SK-N-SH (cell line): ENCODE measurements at places on chromosomes 1 and 21.
A peak's percentile ranks its signal among the peaks of the same experiment; 100 is the strongest.

- no peak for DNase-seq
Measured at GRCh38 chr1:18174037-18174436, 66.4 kb downstream of the IGSF21 start.

DNA sequence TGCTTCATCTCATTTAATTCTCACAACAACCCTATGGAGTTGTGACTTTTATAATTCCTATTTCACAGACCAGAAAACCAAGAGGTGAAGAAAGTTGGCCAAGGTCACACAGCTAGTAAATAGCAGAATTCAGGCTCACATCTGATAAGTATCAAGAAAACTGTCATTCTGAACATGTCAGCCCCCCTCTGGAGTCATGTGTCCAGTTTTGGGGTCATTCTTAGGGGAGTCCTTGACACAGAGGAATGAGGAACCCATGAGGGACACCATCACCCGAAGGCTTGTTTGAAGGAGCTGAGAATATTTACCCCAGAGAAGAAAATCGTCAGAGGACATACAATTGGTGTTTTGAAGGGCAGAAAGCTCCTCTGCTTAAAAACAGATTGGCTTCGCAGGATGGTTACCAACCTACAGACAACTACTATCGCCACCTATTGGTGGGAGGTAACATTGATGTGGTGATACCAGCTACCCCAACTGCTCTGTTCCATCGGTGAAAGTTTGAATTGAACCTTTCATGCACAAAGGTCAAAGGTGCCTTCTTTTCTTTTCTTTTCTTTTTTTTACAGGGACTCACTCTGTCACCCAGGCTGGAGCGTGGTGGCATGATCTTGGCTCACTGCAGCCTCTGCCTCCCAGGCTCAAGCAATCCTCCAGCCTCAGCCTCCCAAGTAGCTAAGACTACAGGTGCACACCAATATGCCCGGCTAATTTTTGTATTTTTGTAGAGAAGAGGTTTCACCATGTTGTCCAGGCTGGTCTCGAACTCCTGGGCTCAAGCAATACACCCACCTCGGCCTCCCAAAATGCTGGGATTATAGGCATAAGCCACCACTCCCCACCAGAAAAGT, 31.3 kb downstream of the NCMAP start:
- peak; percentile 73 for DNase-seq

DNA sequence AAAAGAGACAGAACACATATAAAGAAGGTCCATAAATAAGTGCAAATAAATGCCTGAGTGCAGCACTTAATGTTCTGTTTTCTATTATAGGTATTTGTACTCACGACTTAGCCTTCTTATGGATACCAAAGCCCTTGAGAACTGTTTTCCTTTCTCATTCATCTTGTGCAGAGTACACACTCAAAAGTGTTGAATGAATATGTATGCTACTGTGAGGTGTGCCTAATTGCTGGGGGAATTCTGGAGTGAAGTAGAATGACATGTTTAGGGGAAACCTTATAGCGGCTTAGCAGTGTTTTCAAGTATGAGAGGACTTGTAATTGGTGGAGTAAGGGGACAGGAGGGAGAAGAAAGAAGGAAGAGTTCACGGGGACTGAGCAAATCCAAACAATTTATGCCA, 157.6 kb downstream of the CACNA1E start:
- DNase-seq: no peak

DNA sequence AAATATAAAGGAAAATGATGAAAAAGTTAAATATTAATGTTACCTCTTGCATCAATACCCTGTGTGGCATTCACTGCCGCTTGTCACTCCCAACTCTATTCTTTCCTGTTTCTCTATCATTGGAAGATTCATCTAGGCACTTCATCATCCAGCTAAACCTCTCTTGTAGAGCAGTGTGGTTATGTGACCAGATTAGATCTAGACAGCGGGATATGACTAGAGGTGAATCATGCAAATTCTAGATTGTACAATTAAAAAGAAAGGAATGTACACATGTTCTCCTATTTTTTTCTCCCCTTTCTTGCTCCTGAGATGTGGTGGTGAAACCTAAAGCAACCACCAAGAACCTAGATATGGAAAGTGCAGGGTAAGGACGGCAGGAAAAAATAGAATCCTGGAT, 174.1 kb downstream of the LBR start:
- DNase-seq: no peak

GRCh38 chr1:234206651-234207284, 166.5 kb upstream of the COA6 start:
- DNase-seq: no peak

DNA sequence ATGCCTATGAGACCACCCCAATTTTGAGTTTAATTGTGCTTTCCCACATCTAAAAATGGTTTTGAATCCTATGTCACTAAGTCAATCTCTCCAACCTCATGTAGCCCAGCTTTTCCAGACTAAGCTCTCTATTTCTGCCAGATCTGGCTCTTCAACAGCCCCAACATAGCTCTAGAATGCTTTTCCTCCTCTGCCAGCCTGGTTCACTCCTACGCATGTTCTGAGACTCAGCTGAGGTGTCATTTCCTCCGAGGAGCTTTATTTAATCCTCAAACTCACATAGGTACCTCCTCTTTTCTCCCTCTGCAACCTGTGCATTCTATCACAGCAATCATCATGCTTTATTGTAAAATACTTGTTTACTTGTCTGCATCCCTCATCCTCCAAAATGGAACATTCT, 517.8 kb upstream of the BEND5 start:
- DNase-seq: no peak

- DNase-seq: no peak
Measured at GRCh38 chr1:181033128-181033798, 520 bp upstream of the MR1 start.

- no peak for DNase-seq
Measured at GRCh38 chr1:29858646-29859045, 622.3 kb downstream of the PTPRU start.

DNA sequence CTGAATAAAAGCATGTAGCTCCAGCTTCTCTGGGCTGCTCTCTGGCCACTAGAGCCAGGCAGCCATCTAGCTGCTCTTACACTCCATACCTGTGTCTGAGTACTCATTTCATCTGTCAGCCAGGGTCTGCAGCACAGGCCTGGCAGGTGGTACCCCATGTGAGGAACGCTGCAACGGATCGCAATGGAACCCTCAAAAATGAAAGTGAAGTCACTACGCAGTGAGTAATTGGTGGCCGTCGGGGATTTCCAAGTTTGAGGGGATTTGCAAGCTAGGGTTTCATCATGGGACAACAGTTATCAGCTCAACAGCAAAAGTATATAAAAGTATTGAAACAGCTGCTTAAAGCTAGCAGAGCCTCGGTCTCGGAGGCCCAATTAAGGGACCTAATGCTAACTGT, 186.7 kb downstream of the HFM1 start:
- DNase-seq: no peak

- DNase-seq: no peak
Measured at GRCh38 chr1:242081446-242081845, 82.5 kb upstream of the MAP1LC3C start.

- no peak for DNase-seq
Measured at GRCh38 chr1:246043556-246043955, 463.5 kb downstream of the SMYD3 start.

- DNase-seq: no peak
Measured at GRCh38 chr1:110237386-110238152, 27.5 kb downstream of the KCNC4 start.

GRCh38 chr1:214228976-214229375, 52.0 kb upstream of the SMYD2 start:
- DNase-seq: no peak

- DNase-seq: no peak
Measured at GRCh38 chr1:204974327-204974726, 68.7 kb upstream of the CNTN2 start.

- no peak for DNase-seq
Measured at GRCh38 chr1:169044971-169045370, 61.5 kb upstream of the ATP1B1 start.

DNA sequence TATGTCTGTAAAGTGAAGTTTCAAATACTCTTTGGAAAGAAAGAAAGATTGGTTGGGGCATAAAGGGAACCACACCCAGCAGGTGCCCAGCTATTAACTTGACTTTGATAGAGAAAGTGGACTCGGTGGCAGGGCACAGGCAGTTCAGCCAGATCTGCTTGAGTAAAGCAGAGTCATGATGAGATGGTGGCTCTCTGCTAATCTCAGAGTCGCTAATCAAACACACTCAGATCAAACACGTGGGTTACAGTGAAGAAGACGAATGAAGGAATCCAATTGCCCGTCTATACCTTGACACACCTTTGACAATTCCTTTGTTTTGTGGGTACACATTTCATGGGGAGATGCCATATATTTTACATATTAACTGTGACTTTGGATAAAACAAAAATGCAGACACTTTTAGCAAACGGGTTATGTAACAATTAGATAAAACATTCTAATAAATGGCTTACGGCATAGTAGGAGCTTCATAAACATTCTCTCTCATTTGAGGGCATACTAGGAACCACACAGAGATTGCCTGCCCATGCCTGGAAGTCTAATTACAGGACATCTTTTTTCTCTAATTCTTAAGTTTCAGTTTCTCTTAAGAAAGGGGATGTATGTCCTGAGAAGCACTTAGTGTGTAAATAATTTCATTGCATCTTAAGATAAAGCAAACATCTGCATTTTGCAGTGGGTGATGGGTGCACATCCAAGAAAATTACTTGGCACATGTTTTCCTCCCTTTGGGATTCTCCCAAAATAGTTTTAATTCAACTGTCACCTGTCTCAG, 7.2 kb downstream of the CBR1 start:
- no peak for DNase-seq
